RWPE1 (cell line): ENCODE measurements at places on chromosomes 7 and 10.

DNA sequence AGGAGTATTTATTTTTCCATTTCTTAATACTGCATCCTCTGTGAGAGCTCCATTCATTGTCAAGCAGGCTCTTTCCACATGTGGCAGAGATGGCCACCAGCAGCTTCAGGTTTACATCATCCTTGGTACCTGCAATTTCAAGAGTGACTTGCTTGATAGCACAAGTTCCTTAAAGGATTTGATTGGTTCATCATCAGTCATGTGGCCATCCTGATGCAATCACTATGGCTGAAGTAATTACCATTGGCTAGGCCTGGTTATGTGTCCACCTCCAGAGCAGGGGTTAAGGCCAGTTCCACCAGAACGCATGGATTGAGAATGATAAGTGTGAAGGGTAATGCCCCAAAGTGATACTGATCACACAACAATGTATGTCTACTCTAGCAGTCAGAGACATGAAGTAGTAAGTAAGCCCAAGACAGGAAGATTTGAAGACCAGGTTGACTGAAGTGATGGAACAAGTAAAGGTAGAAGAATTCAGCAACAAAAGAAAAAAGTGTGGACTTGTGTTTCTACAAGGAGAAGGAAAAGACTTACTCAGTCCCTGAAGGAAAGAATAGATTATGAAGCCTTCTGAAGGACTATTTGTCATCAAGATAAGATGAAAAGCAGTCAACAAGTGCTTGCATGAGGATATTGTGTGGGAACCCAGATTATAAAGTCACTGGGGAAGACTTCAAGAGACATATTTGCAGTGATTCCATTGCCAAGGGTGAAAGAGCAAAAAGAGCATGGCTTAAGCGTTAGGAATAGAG, 26.4 kb upstream of the PRKAR2B start:
- DNase-seq, result no peak

DNA sequence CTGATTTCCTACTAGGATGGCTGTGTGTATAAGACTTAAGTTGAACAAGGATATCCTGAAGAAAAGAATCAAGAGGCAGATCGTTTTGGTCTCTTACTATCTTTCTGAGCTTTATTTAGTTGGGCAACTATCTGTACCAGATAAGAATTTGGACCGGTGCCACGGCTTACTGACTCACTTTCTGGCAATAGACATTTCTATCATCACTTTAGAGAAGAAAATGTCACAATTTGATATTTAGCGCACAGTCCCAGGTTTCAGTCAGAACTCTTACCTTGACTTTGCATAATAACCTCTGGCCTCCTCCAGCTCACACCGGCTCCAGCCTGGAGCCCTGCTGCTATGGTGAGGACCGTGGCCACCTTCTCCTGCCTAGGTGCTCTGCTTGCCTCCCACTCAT, 218.2 kb upstream of the MDFIC start:
- DNase-seq, result no peak

- DNase-seq, result no peak
Measured at GRCh38 chr7:76223286-76223972, 21.7 kb downstream of the SRRM3 start.

DNA sequence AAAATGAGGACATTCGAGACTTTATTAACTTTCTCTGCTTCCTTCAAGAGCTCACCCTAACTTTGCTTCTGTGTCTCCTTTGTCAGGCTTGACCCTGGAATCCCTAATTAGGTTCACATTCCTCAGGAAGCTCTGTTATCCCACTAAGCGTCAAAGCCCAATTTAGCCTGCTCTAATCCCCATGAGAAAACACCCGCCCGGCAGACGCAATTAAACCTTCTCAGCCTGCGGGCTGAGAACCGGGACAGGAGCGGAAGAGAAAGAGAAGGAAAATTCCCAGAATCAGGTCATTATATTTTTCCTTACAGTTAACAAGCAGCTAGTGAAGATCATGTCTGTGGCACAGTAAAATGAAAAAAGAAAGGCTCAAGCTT, 93.0 kb downstream of the TNS3 start:
- DNase-seq, result no peak

DNA sequence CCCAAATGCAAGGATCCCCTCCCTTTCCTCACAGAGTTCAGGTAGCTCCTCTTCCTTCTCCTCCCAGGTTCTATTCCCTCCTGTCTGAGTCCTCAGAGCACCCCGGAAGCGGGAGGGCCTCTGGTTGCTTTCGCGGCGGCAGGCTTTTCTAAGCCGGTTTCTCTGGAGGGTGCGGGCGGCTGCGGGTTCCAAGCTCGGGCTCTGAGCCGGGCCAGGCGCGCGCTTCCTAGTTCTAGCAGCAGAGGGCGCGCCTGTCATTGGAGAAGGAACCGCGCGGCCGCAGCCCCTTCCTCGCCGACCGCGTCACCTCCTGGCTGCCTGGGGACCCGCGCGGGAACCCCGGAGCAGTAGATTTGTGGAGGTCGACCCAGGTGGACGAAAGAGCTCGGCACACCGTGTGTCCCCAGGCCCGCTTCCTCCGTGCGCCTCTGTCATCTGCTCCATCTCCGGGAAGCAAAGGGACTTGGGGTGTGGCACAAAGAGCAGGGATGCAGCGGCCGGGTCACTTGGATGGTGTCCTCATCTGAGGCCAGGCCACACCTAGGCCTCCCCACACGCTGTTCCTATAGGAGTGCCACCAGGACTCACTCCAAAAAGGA, 389.0 kb upstream of the PODXL start:
- DNase-seq, result peak; percentile 51

DNA sequence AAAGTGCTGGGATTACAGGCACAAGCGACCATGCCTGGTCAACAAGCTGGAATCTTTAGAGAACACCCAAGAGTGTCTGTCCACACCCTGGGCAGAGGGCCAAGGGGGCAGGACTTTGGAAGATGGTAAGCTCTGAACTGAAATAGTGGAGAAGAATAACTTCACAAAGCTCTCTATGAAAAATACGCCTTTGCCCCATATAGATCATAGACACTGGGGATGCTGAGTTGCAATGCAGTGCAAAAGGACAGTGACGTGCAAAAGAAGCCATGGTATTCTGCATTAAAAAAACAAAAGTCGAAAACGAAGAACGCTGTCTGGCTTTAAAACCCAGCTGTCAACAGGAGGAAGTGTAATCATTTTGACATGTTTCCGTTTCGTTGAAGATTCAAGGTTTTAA, 353.6 kb downstream of the CALN1 start:
- no peak for DNase-seq

GRCh38 chr7:132915647-132916046, 166.2 kb downstream of the CHCHD3 start:
- DNase-seq, result no peak

- peak; percentile 30 for DNase-seq
Measured at GRCh38 chr7:34357068-34357467, 300.9 kb upstream of the NPSR1 start.

DNA sequence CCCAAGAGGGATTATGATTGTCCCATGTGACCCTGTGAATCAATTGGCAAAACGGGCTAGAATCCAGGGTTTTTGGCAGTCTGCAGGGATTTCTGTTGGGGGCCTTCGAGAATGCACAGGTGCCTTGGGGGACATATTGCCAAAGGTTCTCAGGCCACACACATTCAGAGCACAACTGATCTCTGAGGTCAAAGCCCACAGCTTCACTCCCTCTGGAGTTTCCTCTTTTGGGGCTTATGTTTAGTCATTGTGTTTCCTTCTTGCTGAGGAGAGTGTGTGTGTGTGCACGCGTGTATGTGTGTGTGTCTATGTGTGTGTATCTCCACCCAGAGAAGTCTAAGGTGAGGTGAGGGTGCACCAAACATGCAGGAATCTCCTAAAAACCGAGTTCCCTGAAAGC, 8.8 kb downstream of the PPIF start:
- no peak for DNase-seq

GRCh38 chr10:60555700-60556099, 166.0 kb upstream of the ANK3 start:
- DNase-seq, result no peak

DNA sequence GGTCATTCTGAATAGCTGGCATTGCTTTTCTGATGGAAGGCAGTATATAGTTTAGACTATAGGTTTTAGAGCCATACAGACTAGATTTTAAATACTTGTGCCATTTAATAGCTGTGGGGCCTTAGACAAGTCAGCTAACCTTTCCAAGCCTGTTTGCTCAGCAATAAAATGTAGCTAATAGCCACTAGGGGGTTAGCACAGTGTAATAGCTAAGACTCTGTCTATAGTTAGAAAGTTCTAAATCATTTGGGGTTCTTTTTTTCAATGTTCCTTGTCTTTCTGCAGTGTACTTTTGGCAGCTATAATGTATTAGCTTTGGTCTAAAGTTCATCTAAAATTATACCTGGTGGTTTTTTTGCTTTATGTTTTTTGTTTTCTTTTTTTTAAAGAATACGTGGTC, 7.5 kb upstream of the KIFBP start:
- DNase-seq, result no peak

- DNase-seq, result peak; percentile 56
Measured at GRCh38 chr7:26083113-26083512, 68.9 kb upstream of the NFE2L3 start.

DNA sequence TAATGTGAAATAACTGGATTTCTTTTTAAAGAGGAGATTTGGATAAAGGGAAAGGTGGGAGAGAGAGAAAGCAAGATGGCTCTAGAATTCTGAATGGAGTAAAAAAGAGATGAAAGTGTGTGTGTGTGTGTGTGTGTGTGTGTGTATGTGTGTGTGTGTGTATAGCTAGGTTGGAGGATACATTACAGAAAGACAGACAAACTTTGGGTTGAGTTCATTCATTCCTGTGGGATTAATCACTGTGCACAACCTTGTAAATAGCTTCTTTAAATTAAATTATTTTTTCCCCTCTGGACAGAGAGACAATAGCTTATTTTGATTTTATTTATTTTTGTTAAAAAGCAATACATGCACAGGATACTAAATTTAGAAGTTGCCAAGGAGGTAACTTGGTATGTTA, 7.5 kb downstream of the ASB4 start:
- DNase-seq, result no peak

DNA sequence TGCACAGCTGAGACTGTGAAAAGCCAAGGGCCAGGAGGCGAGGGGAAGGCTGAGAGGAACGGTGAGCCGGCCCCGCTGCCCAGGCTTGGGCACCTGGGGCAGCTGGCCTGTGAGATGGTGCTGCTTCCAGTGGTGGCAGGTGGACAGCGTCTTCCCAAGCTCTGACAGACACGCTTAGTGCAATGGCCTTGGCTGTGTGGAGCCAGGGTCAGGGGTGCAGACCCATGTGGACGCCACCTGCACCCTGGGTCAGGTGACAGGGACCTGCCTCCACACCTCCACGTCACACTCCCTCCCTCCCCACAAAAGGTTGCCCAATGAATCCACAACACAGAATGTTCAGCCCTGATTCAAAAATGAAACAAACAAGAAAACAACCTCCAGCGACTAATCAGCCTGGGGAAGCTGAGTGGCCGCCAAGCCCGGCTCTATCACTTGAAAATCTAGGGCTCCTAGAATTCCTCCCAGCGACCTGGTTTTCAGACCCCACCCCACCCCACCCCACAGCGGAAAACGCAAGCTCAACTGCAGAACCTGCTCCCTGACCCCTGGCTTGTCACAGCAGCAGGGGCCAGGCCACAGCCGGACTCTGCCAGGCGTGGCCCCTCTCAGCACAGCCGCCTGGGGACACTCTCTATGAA, 54.3 kb downstream of the PRKAG2 start:
- DNase-seq, result no peak

DNA sequence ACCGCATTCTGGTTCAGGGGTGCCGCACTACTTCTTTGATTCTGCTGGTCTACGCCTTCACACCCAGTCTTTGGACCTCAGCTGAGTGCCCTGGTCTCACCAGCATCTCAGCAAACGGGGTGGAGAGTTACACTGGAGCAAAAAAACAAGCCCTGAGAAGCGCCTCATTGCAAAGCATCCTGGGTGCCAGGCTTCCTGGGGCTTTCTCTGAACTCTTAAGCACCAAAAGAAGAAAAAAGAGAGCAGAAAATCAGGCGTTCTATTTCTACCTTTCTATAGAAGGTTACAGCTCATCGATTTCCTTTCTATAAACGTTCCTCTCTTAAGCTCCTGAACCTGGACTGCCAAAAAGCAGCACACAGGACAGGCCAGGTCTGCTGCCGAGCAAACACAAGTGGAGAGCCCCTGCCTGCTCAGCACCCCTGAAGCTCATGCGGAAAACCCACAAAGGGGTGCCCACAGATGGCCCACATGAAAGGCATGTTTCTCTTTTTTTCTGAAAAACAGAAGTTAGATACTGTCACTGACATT, 217.9 kb downstream of the SFMBT2 start:
- no peak for DNase-seq

GRCh38 chr10:59792812-59793211, 39.6 kb upstream of the MRLN start:
- no peak for DNase-seq

GRCh38 chr10:74114041-74114448, 36.6 kb downstream of the AP3M1 start:
- no peak for DNase-seq

- DNase-seq, result no peak
Measured at GRCh38 chr7:100215895-100216294, 3.9 kb upstream of the PVRIG start.

- DNase-seq, result no peak
Measured at GRCh38 chr7:70867513-70867912, 264.4 kb upstream of the GALNT17 start.

DNA sequence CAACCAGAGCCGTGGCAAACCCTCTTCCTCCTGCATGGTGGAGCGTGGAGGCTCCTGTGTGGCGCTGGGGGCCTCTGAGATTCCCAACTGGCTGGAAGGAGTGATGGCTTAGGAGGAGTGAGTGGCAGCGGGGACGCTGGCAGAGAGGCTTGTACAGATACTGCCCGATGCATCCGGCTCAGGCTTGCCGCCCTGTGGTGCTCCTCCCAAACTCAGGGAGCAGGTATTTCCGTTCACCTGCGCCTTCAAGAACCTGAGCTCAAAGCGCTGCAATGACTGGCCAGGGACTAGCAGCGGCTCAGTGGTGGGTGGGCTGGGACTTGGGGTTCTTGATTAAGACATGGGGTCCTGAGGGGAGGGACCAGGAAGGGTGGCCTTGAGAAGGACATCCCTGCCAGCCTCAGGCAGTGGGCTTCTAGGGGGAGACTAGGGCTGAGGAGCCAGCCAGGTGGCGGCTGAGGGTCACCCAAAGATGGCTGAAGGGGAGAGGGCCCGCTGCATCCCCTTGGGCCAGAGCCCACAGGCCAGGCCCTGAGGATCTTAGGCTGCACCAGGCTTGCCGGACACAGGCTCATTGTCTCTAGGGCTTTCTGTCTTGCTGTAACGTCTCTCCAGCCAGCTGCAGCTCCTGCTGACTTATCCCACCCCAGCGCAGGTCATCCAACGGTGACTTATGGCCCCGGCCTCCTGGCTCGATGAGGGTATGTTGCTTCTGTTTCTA, 3.2 kb downstream of the ZNF775 start:
- DNase-seq, result no peak

DNA sequence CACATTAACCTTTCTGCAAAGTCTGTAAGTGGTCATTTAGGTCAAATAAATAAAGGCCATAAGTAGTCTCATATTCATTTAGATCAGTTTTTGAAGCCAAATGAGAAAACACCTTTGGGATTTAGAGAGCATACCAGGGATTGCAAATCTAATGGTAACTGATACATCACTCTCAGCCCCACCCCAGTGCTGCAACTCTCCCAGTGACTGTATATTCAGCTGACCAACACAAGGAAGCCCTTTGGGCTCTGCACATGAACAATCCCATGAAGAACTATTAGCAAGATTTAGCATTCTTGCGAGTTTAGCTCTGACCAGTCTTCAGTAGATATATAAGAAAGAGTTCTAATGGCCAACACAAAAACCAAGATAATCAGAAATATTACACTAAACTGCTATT, 252.3 kb downstream of the CSTF2T start:
- DNase-seq, result no peak

- DNase-seq, result no peak
Measured at GRCh38 chr7:108104324-108104723, 25.8 kb downstream of the LAMB4 start.

- DNase-seq, result no peak
Measured at GRCh38 chr10:3765146-3765545, 19.9 kb downstream of the KLF6 start.

GRCh38 chr10:123069246-123069986, 60.6 kb downstream of the ACADSB start:
- no peak for DNase-seq
